Activated CD4-positive, alpha-beta T cell treated with anti-CD3 and anti-CD28 coated beads for 36 hours (primary cell): ENCODE measurements at places on chromosomes 3 and 15.
A peak's percentile ranks its signal among the peaks of the same experiment; 100 is the strongest.

GRCh38 chr15:94416820-94417219 lies 185.5 kb downstream of the MCTP2 start:
- no peak for DNase-seq

DNA sequence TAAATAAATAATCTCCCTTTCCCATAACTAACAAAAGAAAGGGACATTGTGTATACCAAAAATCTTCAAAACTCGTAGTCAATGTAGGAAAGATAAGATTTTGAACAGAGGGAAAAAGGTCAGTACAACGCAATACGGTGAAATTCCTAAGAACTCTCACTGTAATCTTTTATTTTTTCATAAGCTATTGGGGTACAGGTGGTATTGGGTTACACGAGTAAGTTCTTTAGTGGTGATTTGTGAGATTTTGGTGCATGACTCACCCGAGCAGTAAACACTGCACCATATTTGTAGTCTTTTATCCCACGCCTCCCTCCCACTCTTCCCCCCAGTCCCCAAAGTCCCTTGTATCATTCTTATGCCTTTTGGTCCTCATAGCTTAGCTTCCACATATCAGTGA lies 718.0 kb downstream of the TBL1XR1 start:
- DNase-seq: no peak

DNA sequence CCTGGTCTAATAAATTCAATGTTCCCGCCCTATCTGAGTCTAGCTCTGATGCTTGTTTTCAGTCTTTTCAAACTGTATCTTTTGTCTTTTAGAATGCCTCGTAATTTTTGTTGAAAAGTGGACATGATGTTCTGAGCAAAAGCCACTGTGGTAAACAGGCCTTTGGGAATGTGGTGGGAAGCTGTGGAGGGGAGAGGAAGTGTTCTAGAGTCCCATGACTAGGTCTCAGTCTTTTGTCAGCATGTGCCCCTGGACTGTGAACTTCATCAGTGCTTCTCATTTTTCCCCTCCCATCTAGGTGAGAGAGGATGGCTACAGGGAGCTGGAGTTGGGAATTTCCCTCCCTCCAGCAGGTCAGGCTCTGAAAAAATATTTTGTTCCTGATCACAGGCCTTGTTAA lies 33.7 kb downstream of the SUSD5 start:
- DNase-seq: no peak

- no peak for DNase-seq
Observed at GRCh38 chr15:89352476-89352875, 17.9 kb upstream of the POLG start.

GRCh38 chr3:55868347-55868746 lies 381.2 kb upstream of the WNT5A start:
- no peak for DNase-seq

GRCh38 chr3:33834096-33834453 lies 35.6 kb downstream of the PDCD6IP start:
- DNase-seq: no peak

- peak; percentile 61 for DNase-seq
Observed at GRCh38 chr15:52658955-52659354, 20.2 kb downstream of the ATOSA start.

- no peak for DNase-seq
Observed at GRCh38 chr3:71511037-71511436, 72.5 kb downstream of the FOXP1 start.

DNA sequence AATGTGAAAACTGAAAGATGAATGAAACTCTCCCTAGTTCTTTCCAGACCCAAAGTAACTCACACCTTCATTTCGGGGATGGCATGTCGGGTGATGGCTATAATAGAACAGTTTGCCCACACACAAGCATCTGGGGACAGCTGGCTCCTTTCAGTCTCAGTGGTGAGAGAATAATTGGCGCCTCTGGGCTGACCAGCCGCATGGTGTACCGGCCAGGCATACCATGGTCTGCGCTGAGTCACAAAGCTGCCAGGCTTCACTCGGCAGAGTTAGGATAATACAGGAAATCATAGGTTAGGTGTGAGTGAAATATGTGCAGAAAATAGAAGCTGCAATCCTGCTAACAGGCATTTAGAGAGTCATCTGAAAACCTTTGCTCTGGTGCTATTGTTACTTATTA lies 80.4 kb upstream of the IGF1R start:
- no peak for DNase-seq

GRCh38 chr3:197541756-197542539 lies 13.8 kb downstream of the BDH1 start:
- DNase-seq: no peak

DNA sequence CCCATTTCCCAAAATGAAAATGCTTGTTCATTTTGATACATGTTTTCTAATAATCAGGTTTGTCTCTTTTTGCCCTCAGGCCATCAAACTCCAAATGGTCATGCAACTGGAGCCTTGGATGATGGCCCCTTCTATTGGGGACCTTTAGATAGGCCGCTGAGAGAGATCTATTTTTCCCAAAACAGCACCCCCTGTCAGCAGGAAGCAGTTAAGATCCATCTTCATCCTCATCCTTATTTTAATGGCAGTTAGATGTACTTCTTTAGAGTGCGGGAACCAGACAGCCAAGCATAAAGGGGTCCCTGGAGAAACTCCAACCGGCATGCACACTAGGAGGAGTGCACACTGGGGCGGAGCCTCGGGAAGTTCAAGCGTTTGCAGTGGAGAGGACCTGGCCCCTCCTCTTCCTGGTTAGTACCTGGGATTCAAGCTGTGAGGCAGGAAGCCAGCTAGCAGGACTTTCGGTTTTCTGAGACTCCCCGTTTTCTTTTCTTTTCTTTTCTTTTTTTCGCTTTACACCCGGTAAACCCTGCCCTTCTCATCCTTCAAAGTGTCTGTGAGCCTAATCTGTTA lies 31.9 kb upstream of the STRIT1 start:
- DNase-seq: no peak

GRCh38 chr3:127691974-127692373 lies 19.2 kb downstream of the ABTB1 start:
- no peak for DNase-seq

DNA sequence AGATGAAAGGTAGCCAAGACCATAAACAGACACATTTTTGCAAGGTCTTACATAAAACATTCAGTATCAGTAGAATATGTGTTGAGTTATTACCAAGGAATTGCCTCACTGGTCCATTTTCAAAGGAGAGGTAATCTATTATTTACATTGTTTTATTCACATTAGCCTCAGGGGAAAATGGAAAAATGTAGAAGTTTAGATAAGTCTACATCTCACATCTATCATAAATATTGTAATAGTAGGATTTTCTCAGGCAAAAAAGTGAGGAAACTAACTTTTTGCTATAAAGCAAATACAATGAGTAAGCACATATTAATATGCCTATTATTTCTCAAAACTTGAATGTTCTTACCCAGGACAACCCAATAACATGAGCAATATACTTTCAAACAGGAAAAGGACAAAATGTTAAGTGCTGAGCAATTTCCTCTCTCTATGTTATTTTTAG lies 184.6 kb upstream of the AGTR1 start:
- DNase-seq: no peak

- DNase-seq: no peak
Observed at GRCh38 chr3:29346828-29347227, 66.0 kb downstream of the RBMS3 start.
